A172 (cell line): ENCODE measurements at places on chromosomes 1 and 21.

- DNase-seq: no peak
These were observed 1390.1 kb downstream of the MRPL39 start for GRCh38 chr21:24217151-24217550.

GRCh38 chr1:154777781-154778180, 92.3 kb downstream of the KCNN3 start:
- DNase-seq: no peak

DNA sequence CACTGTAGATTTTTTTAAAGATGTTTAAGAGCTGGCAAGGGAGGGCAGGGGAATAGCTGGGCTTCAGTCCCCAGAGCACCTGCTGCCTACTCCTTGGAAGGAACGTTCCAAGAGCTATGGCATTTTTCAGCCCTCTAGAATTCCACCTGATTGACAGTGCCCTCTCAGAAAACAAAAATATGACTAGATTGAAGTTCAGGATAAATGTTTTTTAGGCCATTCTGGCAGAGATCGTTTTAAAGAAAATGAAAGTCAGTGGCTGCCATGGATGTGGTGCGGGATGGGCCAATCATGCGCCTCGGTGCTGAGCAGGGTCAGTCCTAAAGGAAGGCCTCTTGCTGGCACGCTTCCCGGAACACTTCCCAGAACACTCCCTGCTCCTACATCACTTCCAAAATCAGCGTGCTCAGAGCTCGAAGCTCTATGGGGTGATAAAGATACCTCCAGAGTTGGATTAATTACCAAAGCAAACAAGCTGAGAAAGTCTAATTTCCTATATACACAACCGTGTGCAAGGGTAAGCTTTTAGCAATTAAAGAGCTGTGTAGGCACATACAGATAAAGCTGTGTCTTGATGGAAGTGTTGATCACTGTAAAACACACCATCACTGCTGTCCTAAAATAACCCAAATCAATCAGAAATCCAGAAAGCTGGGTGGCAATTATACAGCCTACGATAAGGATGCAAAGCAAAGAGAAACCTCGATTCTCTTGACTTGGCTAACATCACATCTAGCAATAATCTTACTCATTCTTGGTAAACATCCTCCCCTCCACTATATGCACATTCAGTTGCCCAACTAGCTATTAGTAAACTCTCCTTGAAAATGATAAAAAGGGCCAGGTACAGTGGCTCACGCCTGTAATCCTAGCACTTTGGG, 34.6 kb downstream of the TGFBR3 start:
- DNase-seq: peak; percentile 61

DNA sequence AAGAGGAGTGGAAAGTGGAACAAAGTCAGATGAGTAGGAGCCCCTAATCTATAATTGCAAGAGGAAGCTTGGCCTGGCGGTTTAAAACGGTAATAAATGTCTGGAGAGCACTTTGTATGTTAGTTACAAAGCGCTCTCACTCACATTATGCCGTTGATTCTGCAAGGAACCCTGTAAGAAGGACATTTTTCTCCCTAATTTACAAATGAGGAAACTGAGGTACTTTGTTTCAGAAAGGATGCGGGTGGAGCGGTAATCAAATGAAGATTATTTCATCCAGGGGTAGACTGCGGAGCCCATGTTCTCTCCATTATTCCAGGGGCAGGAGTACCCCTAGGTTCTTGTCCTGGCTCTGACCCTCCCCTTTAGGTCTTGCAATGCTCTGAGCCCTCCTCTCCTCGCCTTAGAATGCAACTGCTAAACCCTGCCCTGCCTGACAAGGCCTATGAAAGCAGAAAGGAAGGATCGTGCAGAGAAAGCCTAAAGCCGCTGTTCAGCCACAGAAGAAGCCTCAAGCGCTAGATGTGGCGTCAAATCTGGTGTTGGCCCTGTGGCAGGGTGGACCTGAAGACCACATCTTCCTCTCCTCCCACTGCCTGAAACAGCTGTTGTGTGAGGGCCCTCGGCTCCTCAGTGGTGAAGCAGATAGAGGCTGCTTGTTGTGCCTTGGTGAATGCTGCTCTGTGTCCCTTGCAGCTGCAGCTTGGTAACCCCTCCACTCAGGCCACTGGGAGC, 588 bp upstream of the PACC1 start:
- DNase-seq: no peak

- peak; percentile 19 for DNase-seq
These were observed 50.9 kb upstream of the AJAP1 start for GRCh38 chr1:4603295-4604110.

DNA sequence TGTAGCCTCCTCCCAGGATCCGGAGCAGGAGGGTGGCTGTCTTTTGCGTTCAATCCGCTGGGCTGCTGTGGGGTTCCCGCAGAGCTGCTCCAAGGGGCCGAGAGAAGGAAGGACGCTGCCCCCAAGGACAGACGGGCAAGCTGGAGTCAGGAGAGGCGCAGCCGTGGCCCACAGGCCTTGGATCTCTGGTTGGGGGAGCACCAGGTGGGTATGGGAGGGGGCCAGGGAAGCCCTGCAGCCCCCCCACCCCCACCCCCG, 15.9 kb upstream of the SKI start:
- DNase-seq: no peak

DNA sequence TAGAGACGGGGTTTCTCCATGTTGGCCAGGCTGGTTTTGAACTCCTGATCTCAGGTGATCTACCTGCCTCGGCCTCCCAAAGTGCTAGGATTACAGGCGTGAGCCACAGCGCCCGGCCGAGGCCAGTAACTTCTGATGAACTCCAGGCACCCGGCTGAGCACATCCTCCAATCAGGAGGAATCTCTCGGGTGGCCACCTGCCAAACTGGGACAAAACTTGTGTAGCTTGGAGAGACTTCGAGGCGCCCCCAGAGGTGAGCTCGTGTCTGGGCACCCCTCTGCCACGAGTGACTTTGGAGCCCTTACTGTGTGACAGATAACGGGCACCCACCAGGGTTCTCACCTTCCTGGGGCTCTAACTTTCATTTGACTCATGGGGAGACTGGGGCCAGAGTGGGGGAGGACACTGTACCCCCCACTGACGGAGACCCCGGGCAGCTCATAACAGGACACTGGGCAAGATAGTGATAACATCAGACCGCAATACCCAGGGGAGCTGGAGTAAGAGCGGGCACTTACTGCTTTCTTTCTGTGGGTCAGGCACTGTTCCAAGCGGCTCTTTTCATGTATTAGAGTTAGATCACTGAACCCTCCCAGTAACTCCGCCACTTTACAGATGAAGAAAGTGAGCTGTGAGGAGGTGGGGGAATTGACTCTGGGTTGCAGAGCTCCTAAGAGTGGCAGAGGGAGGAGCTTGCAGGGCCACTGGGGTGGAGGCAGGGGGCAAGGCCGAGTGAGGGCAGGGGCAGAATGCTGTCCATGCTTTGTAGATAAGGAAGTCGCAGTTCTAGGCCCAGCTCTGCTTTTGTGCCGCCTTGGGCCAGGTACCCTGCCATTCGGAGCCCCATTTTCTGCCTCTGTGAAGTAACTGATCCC, 1.9 kb upstream of the PADI2 start:
- DNase-seq: peak; percentile 85

DNA sequence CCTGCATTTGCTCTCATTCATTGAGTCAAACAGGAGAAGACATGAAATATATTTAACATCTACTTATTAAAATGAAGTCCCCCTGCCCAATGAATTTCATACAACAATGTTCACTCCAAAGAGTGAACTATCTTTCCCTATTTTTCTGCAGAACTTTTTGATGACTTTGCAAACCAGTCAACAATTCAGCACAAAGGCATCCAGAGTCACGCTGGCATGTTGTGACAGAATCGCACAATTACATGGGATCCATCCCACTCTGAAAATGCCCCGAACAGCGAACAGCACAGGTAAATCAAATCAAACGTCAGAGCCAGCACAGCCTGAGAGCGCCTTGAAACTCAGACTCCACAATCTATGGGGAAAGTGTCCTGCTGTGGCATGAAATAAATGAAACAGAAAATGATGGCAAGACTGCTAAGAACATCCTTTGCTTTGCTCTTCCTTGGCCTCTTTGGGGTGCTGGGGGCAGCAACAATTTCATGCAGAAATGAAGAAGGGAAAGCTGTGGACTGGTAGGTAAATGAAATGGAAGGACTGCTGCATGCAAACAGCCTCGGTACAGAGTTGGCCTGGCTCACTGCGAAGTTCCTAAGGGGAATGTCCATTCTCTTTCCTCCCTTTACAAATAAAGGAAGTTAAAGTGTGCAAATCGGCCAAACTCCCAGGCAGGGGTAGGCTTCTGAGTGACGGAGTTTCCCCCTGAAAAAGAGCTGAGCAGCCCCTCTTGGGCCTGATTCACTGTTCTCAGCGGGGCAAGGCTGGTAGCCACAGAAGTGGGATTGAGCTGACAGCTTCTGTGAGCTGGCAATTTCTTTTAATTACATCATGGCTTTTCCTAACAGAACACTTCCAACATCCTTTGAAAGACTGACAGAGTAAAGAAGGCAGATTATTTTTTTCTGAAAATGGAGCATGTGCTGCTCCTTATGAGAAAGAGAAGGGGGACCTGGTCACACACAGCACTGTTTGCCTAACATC, at the start of gene DNASE2B:
TSS of gene DNASE2B (plus strand) at position 310 of the 981 bp plus-strand sequence. CDS start at position 391, 81 bp downstream.
- no peak for DNase-seq

GRCh38 chr1:232557502-232558191, 72.3 kb downstream of the SIPA1L2 start:
- no peak for DNase-seq

DNA sequence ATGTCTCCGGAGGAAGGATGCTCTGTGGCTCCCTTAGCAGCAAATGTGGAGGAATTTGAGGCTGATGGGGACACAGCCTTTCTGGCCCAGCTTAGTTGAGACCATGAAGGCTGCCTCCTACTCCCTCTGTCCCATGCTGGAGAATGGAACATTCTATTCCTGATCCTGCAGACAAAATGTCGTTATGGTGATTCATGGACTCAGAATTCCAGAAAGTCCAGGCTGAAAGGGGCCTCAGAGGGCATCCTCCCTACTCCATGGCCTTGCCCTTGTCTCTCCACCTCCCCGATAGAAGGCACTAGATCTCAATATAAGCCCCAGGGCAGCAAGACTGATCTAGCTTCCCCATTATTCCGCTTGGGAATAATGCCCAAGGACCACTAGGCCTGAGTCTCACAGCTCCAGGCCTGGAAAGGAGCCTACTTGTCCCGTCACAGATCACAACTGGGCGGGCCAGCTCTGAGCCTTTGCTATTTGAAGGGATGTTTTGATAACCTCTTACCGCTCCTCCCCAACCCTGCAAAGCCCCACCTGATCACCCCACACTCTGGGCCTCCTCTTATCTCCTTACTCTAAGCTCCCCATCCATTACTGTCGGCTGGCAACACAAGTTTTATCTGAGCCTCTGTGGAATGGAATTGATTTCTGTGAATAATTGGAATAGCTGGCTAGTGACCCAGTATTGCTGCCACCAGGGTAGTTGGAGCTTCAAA, 52.8 kb upstream of the TRABD2B start:
- peak; percentile 72 for DNase-seq

- no peak for DNase-seq
These were observed 9.3 kb downstream of the DRAXIN start for GRCh38 chr1:11700601-11701467.
